ENCODE measurements at places on chromosomes 16 and 17. TPM values are rescaled to one million over a fixed set of nuclear protein-coding genes. Genes with fewer than 3 reads are reported as not detected.

GRCh38 chr17:871751-872519, 89.8 kb downstream of the MRM3 start:
- no peak for DNase-seq

Gene HES7
- total RNA-seq: not detected

DNA sequence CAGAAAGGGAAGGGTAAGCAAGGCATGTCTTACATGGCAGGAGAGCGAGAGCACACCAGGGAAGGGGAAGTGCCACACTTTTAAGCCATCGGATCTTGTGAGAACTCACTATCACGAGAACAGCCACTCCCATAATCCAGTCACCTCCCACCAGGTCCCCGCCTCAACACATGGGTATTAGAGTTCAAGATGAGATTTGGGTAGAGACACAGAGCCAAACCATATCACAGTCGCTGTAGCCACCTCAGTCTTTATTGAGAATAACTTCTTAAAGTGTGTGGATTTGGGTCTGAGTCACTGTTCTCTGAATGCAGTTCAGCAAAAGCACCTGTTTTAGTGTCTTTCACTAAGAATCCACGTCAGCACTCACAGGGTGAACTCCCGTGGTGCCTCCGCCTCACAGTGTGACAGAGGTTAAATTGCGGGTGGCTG, 195.2 kb upstream of the CHMP6 start:
- DNase-seq: no peak

GRCh38 chr16:55512941-55513340, 4.1 kb downstream of the LPCAT2 start:
- no peak for DNase-seq

DNA sequence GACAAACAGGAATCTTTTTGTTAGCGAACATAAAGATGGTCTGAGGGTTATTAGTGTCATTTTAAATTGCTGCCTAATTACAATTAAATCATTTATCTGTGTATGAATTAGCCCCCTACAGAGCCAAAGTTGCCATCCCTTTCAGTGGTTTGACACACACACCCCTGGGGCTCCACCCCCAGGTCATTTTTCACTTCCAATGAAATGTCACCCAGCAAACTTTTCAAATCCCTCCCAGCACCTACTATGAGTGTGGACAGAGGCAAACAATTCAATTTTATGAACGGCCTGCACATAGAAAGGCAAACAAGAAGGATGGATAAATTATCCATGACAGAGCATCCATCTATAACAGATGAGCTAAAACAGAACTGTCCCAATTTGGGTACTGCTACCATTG, 2.4 kb downstream of the MYH10 start:
- no peak for DNase-seq

GRCh38 chr17:50588391-50589049, 28.0 kb downstream of the CACNA1G start:
- no peak for DNase-seq

DNA sequence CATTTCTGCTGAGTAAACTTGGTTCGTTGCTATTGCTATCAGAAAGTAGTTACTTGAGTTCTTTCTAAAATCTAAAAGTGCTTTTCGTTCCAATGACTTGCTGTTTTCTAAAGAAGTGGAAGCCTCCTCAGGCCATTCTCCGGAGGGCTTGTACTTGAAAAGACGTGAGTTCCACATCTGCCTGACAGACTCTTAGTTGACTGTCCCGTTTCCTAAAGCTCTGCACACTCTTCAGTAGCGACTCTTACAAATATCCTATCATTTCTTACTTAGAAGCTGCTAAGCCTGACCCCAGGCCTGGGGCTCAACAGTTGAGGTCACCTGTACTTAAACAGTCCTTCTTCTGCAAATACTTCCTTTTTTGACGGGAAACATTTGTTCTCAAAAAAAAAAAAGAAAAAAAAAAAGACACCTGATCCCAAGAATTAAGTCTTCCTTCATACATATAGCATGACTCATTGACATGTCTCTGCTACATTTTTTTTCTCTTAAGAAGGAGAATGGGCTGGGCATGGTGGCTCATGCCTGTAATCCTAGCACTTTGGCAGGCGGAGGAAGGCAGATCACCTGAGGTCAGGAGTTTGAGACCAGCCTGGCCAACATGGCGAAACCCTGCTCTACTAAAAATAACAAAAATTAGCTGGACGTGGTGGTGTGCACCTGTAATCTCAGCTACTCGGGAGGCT, 61.5 kb downstream of the DHRS7C start:
- DNase-seq: no peak

GRCh38 chr16:15856182-15856581, 646 bp downstream of the MYH11 start:
- DNase-seq: no peak

Gene TNFRSF12A
- 26.3 TPM for total RNA-seq

Gene PPY
- not detected for total RNA-seq

DNA sequence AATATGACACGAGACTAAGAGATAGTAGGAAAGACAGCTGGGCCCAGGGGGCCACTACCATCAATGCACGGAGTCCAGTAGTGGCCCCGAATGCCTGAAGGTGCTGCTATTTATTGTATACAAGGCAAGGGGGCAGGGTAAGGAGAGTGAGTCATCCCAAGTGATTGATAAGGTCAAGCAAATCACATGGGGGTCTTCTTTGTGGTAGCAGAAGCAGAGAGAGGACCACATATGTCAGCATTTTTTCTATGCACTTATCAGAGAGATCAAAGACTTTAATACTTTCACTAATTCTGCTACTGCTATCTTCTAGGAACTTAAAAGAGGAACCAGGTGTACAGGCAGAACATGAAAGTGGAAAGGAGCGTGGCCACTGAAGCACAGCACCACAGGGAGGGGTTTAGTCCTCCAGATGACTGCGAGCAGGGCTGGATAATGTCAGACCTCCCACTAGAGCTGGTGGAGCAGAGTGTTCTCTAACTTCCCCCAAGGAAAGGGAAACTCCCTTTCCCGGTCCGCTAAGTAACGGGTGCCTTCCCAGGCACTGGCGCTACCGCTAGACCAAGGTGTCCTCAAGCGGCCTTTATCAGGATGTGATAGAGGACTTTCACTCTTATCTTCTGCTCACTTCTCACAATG, 26.4 kb upstream of the ARL4D start:
- no peak for DNase-seq

Gene MT1E
- 52.4 TPM for total RNA-seq

- DNase-seq: no peak
Observed at GRCh38 chr17:63530557-63531021, 7.4 kb downstream of the KCNH6 start.

Gene KRTAP2-3
- total RNA-seq: not detected

DNA sequence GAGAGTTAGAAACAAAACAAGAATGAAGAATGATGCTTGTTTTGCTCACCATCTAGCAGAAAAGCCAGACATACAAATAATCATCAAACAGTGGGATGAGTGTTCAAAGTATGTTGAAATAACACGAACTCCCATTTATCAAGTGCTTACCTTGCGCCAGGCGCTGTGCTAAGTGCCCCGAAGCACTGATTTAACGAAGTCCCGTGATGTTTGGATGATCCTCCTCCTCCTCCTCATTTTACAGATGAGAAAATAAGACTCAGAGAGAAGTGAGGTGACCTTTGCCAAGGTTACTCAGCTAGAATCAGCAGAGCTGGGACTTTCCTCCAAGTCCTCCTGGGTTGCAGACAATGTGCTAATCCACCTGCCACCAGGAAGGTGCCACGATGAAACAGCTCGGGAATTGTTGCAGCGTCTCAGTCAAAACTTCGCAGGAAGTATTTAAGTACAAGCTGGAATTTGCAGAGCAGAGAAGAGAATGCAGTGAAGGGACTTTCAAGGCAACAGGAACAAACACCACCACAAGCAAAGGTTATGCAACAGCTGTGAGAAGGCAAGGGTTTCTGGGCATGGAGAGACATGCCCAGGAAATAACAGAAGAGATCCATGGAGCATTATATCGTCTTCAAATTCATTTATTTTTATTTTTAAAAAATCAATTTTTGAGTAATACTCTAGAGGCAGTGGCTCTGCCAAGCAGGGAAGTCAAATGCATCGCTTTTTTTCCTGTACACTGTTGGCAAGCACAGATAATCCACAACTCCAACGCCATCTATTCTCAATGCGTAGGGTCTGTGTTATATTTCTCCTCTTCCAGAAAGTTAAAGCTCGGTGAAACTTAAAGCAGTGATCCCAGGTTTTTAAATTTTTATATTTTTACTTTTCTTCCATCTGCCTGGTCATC, 11.1 kb downstream of the PRCD start:
- DNase-seq: no peak

- no peak for DNase-seq
Observed at GRCh38 chr16:88533381-88533917, 36.8 kb upstream of the ZC3H18 start.

DNA sequence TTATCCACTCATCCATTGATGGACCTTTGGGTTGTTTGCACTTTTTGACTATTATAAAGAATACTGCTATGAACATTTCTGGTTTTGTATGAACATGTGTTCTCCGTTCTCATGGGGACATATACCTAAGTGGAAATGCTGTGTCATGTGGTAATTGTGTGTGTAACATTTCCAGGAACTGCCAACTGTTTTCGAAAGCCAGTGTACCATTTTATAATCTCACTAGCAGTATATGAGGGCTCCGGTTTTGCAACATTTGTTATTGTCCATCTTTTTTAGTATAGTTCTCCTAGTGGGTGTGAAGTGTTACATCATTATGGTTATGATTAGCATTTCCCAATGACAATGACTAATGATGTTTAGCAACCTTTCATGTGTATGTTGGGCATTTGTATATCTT, 5.1 kb upstream of the TRIM25 start:
- no peak for DNase-seq

Gene EMC8
- total RNA-seq: 32.4 TPM
